ENCODE measurements at places on chromosomes 6 and 20.
A peak's percentile ranks its signal among the peaks of the same experiment; 100 is the strongest.

DNA sequence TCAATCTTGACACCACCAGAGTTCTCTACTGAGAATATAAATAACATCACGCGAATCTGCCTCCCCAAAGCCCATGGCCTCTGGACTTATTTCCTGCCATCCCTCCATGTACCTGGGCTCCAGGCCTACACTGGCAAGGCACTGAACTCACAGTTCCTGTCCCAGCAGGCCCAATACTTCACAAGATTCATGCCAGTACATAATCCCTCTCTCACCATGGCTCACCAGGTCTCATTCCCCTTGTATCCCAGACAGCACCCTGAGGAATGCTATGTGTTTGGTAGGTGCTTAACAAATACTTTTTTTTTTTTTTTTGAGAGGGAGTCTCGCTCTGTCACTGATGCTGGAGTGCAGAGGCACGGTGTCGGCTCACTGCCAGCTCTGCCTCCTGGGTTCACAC is 1.9 kb downstream of the KIF16B start:
- no peak for DNase-seq

GRCh38 chr6:33216117-33216649 is 7.9 kb downstream of the RING1 start:
- DNase-seq = no peak

DNA sequence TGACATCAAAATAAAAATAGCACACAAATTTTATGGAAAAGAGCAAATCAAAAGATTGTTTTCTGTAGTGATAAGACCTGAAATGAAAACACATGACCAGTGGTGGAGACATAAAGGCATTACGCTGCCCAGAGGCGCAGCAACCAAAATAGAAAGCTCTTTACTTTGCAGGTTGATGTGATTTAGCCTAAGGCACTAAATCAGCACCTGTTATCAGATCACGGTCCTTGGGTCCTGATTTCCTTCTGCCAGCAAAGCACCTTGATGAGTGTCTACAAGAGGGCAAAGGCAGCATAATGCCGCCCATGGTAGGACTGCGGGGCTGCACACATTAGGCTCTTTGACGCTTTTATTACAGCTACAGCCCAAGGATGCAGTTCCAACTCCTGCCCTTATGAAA is 19.3 kb upstream of the RAMACL start:
- DNase-seq = no peak

DNA sequence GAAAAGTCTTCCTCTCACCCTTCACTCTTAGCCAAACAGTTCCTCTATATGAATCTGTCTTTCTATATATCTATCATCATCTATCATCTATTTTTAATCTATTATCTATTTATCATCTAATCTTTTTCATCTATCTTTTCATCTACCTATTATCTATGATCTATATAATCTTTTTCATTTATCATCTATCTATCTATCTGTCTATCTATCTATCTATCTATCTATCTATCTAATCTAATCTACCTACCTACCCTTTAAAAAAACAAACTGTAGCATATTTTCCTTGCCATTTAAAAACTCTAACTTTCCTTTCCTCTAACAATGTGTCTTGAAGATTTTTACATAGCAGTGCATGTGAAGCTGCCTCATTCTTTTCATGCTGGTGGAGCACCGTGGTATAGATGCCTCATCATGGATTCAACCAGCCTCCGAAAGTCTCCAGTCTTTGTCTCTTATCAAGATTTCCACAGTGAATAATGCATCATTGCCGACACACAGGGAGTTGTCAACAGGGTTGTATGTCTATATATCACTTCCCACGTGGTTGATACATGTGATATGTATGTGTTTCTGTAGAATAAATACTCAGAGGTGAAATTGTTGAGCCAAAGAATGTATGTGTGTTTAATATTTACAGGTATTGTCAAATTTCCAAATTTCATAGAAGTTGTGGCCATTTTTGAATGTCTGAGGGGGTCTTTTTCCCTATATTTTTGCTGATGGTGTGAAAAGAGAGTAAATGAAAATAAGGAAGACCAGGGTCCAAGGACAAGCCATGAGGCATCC is 51.3 kb downstream of the VEGFA start:
- DNase-seq = no peak

DNA sequence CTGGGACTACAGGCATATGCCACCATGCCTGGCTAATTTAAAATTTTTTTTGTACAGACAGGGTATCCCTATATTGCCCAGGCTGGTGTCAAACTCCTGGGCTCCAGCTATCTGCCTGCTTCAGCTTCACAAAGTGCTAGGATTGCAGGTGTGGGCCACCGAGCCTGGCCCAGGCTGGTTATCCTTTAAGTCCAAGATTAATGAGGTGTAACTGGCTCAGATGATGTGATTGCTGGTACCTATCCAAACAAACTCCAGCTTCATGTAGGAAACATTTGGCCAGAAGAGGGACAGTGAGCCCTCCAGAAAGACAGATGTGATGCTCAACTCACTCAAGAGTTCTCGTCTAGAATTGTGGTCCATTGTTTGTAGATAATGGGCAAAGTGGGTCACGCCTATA is 9.2 kb upstream of the ZNF318 start:
- DNase-seq = no peak

- DNase-seq = no peak
Observed at GRCh38 chr6:111850295-111850937, 22.8 kb downstream of the FYN start.

GRCh38 chr6:139663996-139664395 is 289.5 kb upstream of the CITED2 start:
- DNase-seq = no peak

GRCh38 chr20:62985444-62985778 is 21.4 kb downstream of the BHLHE23 start:
- DNase-seq = no peak

- DNase-seq = no peak
Observed at GRCh38 chr6:65979120-65979519, 272.1 kb upstream of the EYS start.

DNA sequence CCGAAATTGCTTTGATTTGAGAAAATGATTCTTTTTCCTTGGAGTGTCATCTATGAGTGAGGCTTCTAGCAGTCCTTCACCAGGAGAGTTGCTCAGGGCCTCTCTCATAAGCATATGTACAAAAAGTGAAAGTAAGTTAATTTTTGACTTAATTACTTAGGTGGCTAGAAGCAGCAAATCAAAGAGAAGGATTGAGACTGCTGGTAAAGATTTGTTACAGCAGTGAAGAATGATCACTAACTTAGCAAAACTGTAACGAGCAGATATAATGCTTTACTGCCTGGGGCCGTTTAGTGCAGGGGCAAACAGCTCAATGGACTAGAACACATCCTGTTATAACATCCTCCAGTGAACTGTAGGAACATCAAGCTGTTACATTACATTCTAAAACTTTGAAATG is 167.8 kb upstream of the RIPOR2 start:
- DNase-seq = no peak

DNA sequence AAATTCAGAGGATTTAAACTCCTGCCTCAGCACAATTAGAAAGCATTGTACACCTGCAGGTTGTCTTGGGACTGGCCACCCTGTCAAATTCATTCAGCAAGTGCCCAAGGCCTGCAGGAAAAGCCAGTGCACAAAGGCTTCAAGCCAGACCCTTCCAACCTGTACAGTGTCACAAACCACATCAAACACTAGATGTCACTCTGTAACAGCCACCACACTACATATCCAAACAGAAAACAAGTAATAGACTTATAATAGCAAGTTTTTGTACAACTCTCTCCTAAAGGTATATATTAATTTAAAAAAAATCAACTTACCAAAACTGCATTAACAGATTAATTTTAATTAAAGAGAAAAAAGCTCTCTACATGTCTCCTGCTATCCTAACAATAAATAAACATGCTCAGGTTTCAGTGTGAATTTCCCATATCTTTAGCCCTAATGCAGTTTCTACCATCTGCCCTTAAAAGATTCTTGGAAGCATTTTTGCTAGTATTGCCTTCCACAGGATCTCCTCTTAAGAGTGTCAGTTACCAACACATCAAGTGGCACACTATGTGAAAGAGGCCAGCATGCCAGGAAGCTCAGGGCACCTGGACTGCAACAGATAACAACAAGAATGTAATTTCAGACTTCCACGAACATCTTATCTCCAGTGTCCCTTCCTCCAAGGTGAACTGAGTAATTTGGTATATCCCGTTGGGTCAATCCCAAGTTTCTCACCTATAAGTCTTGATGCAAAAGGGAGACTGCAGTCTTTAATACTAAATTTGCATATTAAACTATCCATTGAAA is 47.5 kb downstream of the RALGAPA2 start:
- DNase-seq = peak; percentile 50

GRCh38 chr6:111727802-111728201 is 122.1 kb upstream of the TRAF3IP2 start:
- no peak for DNase-seq

DNA sequence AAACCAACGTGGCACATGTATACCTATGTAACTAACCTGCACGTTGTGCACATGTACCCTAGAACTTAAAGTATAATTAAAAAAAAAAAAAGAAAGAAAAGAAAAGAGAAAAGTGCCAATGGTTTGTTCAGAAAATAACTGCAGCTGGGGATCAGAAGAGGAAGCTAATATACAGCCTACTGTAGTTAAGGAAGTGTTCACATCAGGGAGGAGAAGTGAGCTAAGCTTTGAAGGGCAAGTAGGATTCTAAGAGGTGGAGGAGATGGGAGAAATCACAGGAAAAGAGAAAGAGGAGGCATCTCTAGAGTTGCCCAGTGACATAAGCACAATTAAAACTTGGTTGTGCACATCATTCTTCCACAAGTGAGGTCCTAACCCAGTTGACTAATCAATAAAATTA is 214.4 kb upstream of the DTNBP1 start:
- DNase-seq = no peak

DNA sequence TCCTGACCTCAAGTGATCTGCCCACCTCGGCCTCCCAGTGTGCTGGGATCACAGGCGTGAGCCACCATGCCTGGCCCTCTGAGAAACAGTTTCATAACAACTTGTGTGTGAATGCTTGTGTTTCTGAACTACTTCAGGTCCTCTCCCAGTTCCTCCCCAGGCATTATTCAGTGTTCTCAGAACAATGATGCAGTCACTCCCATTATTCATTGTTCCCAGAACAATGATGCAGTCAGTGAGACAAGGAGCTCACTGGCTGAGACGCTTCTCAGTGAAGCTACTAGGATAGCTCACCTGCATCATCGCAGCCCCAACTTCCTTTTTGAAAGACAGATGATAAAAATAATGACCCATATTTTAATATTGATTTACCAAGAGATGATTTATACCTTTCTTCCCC is 71.5 kb downstream of the NDUFAF5 start:
- no peak for DNase-seq

DNA sequence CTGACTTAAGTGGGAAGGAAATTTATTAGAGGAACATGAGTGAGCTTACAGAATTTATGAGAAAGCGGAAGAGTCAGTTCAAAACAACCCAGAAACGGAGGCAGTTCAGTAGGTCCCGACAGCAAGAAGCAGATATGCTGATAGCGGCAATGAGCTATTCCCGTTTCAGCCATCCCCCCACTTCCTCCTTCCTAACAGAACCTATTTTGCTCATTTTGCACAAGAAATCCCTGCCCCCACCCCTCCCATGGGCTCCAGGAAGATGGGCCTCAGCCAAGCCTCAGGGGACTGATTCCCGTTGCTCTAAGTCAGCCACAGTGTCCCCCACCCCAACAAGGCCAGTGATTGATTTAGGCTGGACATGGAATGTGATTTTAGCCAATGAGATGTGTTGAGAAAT is 157.5 kb downstream of the CEBPB start:
- no peak for DNase-seq

DNA sequence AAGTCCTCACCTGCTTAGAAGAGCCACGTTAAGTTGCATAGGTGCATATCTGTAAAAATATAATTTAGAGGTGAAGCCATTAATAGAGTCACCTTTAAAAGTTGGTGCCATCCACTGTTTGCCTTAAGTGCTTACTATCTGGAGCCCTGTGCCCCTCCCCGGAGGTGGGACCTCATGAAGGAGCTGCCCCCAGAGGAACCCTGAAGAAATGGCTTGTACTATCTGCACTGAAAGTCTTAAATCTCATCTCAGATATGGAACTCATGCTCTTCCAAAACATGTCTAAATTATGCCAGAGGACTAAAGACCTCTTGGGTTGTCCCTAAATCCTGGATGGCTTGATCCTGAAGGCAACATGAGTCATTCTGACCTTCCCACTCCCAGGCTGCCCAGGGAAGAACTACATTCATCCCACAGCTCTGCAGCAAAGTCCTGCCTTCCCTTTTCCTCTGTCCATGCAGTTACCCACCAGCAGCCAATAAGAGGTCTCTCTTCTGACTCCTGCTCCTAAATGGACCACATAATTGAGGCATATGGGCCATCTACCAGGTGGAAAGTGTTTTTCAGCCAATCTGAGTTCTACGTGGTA is 85.3 kb downstream of the ASXL1 start:
- DNase-seq = no peak

- DNase-seq = no peak
Observed at GRCh38 chr6:90458353-90459224, 128.3 kb downstream of the MAP3K7 start.

- DNase-seq = no peak
Observed at GRCh38 chr20:23686046-23686750, 2.6 kb downstream of the CST4 start.

GRCh38 chr6:14202947-14203346 is 85.4 kb downstream of the CD83 start:
- DNase-seq = no peak

- no peak for DNase-seq
Observed at GRCh38 chr6:3876101-3876500, 26.9 kb downstream of the FAM50B start.

DNA sequence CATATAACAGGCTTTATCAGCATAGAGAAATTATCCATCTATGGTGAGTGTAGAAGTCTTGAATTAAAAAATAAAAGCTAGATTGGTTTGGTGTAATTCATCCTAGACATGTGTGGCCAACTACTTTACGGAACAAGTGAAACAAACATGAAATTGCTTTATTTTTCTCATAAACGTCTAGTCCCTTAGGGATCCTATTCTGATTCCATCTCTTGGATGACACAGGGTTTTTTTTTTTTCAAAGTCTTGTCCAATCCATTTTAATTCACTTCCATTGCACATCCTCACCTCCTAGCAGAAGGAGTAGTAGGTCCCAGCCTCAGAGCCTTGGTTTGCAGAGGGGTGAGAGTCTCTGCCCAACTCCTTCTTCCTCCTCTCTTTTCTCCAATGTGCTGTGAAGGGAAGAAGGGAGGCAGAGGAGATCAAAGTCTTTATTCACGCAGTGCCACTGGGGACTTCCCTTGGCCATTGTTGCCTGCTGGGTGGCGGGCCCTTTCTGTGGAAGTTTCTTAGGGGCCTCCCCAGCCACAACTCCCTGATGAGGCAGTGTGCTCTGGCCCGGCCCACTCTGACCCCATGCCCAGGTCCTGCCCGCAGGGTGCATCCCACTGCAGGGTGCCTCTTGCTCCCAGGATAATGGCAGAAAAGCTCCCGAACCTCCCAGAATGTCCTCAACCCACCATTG is 104.4 kb upstream of the SNX9 start:
- no peak for DNase-seq

DNA sequence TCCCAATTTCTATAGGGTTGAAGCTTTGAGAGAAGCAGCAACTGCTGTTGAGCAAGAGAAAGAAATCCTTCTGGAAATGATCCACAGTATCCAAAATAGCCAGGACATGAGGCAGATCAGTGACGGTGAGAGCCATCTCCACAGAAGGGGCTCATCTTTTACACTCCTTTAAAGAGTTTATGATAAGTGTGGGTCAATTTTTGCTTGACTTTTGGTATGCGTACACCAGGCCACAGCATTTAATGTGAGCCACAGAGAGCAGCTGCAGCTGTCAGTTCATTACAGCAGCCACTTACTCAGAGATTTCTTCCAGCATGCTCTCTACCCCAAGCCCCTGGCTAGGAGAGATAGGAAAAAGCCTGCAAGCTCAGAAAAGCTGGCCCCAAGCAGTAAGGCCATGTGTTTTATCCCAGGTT is 9.9 kb downstream of the BAG2 start:
- DNase-seq = no peak

GRCh38 chr20:50172347-50173013 is 18.1 kb upstream of the CEBPB start:
- peak; percentile 7 for DNase-seq
